ENCODE measurements at places on chromosomes 6 and 20.

DNA sequence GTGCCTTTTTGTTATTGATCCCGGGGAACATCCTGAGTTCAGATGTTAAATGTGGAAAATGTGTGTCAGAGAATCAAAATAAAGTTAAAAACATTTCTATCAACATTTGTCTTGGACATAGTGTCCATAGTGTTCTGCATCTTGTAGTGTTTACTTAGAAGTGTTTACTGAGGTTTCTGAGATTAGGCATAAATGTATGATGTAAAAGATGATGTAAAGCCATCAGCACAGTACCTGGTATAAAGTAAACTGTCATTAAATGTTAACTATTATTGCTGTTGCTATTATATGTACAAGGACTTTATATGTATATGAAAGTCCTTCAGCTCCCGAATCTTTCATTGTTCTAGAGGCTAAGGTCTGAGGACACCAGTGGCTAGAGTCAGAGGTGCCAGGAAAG is 28.2 kb upstream of the VEGFA start:
- DNase-seq = no peak

DNA sequence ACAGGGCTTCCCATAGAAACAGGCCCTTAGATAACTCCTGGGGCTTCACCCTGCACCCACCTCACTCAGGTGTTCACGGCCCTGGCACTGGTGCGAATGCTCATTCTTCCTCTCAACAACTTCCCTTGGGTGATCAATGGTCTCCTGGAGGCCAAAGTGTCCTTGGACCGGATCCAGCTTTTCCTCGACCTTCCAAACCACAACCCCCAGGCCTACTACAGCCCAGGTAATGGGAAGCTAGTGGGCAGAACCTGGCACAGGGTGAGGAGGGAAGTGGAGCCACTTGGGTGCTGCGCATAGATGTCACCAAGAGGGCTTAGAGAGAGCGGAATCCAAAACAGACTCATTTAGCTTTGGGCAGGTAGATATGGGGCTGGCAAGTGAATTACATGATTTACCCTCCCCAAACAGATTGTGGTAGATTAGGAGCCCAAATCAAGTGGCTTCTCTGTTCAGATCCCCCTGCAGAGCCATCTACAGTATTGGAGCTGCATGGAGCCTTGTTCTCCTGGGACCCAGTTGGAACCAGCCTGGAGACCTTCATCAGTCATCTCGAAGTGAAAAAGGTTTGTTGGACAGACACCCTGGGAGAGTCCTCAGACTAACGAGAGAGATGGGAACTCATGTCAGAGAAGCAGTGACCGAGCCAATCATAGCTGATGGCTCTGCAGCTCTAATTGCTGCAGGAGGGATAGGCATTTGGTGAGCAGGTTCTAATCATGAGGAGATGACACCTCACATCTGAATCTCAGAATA is 8.5 kb downstream of the ABCC10 start:
- no peak for DNase-seq

DNA sequence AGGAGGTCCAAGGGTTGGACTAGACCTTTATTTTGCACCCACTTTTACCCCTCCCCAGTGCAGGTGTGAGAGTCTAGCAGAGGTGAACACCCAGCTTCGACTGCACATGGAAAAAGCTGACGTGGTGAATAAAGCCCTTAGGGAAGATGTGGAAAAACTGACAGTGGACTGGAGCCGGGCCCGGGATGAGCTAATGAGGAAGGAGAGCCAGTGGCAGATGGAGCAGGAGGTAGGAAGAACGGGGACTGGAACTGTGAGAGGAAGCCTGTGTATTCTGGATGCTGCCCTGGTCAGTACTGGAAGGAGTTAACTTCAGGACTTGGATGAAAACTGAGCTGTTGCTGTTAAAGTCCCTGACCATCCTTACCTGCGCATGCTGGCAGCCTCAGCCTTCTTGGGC is 10.6 kb downstream of the CEP250 start:
- no peak for DNase-seq

DNA sequence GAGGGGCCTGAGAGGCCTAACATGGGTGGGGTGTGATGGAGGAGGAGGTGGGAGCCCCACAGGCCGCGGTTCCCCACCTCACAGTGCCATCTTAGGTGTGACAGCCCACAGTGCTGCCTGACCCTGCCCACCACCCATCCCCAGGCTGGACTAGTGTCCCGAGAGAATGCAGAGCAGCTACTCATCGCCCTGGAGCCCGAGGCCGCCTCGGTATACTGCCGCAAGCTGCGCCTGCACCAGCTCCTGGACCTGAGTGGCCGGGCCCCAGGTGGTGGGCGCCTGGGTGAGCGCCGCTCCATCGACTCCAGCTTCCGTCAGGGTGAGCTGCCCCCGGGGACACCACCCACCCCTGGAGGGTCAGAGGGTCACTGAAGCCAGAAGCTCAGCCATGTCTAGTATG is 15.6 kb downstream of the HSPA12B start:
- no peak for DNase-seq

DNA sequence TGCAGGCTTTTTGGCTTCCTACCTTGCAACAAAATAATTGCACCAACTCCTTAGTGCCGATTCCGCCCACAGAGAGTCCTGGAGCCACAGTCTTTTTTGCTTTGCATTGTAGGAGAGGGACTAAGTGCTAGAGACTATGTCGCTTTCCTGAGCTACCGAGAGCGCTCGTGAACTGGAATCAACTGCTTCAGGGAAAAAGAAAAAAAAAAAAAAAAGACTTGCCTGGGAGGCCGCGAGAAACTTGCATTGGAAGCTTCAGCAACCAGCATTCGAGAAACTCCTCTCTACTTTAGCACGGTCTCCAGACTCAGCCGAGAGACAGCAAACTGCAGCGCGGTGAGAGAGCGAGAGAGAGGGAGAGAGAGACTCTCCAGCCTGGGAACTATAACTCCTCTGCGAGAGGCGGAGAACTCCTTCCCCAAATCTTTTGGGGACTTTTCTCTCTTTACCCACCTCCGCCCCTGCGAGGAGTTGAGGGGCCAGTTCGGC is 420 bp downstream of the SOX4 start:
- DNase-seq = peak; percentile 7

DNA sequence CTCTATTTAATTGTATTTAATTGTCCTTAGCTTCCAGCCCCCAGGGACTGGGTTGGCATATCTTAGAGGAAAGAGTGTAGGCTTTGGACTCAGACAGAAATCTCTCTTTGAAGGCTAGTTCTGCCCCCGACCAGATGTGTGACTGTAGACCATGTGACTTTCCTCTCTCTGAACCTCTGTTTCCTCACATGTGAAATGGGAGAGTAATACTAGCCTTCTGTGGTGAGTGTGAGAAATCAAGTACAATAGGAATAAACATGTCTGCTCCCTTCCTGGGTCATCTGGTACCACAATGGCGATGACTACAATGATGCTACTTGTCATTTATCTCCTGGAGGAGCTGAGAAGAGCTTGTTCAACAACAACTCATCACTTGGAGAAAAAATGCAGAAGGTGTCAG is 179.9 kb downstream of the LRFN2 start:
- DNase-seq = no peak

- no peak for DNase-seq
Measured at GRCh38 chr6:22709803-22710202, 140.4 kb downstream of the HDGFL1 start.

- no peak for DNase-seq
Measured at GRCh38 chr6:12342664-12343063, 52.5 kb downstream of the EDN1 start.

GRCh38 chr6:37136821-37137200 is 33.1 kb upstream of the PIM1 start:
- no peak for DNase-seq

DNA sequence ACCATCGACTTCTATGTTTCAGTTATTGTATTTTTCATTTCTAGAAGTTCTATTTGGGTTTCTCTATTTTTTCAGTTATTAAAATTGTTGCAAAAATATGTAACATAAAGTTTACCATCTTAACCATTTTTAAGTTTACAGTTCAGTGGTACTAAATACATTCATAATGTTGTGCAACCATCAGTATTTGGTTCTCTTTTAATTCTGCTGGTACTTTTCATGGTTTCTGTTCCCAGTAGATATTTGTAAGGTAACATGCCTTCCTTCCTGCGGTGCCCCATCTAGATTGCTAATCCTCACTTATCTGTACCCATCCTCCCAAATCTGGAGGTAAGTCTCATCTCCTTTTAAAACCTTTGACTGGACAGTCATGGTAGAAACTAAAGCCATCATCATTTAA is 47.9 kb downstream of the TGM2 start:
- no peak for DNase-seq

GRCh38 chr6:159778542-159779103 is 10.8 kb downstream of the TCP1 start:
- no peak for DNase-seq

- DNase-seq = no peak
Measured at GRCh38 chr6:4896401-4896800, 107.4 kb downstream of the RPP40 start.

DNA sequence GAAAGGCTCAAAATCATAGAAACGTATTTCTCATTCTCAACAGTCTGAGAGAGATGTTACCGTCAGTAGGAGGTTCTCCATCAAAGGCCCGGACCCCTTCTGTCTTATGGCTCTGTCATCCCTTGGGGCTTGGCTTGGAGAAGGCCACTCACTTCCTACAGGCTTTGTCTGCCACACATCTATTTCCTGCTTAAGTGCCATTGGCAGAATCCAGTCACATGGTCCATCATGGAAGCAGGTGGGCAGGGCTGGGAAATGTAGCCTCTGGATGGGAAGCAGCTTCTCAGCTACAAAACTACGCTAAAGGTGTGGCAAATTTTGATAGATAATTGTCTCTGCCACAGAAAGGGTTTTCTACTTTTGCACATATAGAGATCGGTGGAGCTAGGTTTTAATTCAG is 12.6 kb upstream of the ZFP64 start:
- DNase-seq = no peak

GRCh38 chr6:22614547-22614946 is 45.2 kb downstream of the HDGFL1 start:
- no peak for DNase-seq

DNA sequence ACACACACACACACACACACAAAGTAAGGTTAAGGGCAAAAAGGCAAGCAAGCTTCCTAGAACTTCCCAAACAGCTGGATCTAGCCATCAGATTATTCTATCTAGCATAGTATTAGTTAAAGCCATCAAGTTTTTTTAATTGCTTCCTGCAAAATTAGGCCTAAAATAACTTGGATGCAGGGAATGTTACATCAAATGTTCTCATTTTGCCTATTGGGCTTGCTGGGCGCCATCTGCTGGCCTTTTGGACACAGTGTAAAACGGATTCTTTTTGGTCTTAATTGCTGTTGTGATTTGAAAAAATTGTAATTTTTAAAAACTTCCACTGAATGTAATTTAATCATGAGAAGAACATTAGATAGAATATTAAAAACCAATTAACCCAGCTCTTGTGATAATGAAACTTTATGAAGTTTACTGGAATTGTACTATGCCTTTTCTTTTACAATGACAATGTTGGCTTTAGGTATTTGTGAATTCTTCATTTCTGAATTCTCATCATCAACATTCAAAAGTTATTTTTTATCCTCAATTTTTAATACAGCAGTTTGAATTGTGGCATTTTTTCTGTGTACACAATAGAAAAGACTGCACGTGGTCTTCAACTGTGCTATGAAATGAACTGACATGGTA is 6.8 kb downstream of the MKKS start:
- DNase-seq = peak; percentile 56

GRCh38 chr20:49945701-49946477 is 9.7 kb downstream of the RNF114 start:
- DNase-seq = no peak

DNA sequence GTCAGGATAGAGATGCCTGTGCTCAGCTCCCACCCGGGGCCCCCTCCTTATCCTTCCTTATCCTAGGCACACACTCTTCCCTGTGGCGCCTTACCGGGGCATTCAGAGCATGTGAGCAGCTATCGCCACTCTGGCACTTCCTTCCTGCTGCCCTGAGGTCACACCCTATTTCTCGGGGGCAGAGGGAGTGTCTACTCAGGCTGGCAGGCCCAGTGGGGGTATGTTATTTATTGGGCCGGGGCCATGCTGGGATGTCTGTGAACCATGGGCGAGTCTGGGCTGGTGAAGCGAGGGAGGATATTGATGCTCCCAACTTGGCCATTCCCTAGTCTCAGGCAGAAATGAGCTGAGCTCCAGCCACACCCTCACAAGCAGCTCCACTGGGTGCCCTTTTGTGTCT is 3.9 kb upstream of the LY6G6D start:
- no peak for DNase-seq

- DNase-seq = no peak
Measured at GRCh38 chr6:105608711-105609374, 206.0 kb upstream of the PREP start.

GRCh38 chr20:40006168-40006860 is 682.7 kb downstream of the MAFB start:
- DNase-seq = no peak

GRCh38 chr6:107594736-107595135 is 104.8 kb downstream of the SOBP start:
- DNase-seq = no peak

DNA sequence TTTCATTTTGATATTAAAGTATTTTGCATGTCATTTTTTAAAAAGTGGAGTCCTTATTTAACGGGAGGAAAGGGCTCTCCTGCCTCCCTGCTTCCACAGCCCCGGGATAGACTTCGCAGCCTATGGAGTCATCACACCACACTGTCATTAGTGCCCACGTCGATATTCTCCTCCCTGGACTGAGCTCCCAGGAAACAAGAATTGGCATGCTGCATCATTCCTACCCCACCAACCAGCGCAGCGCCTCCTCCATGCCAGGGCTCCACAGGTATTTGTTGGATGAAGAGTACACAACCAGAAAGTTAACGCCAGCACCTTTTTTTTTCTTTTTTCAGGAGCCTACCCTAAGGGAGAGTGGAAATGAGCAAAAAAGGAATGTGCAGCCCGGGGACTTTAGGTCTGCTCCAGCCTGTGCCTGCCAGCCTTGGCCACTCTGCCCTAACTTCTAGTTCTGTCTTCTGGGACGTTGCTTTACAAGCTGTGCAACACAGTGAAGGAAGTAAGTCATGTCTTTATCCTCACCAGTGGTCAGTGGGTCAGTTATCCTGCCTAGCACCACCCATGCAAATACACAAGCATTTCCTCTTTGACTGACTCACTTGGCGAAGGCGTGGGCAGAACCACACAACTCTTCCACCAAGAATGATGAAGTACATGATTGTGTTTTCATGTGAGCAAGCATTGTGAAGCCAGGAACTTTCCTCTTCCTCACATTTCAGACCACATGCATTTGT is 180.7 kb upstream of the UST start:
- no peak for DNase-seq

GRCh38 chr20:59268870-59269269 is 31.5 kb upstream of the EDN3 start:
- DNase-seq = no peak

DNA sequence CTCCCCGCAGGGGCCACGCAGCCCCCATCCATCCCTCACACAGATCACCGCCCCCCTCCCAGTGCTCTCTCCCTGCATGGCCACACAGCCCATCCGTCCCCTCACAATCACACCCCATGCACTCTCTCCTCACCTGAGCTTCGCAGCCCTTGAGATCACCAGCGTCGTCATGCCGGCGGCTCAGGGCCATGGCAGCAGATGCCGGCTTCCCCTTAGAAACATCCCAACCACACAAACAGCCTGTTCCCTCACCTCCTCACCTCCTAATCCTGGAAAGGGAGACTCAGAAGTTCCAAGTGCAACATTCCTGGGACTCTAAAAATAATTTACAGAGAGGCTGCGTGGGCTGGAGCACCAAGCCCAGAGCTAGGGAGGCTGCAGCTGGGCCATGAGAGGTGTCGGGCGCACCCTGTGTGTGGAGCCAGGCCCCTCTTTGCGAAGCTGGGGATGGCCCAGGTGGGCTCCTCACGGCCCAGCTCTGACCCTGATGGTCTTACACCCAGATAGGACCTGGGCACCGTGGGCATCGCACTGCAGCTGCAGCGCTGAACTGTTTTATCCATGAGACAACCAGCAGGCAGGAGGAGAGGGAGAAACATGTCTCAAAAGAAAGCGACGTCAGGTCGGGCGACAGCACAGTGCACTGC is 125.3 kb downstream of the DLL1 start:
- no peak for DNase-seq

Data from CD4-positive, alpha-beta T cell treated with Interleukin-21 for 1 hour (primary cell).